ENCODE measurements at places on chromosomes 6 and 20.

DNA sequence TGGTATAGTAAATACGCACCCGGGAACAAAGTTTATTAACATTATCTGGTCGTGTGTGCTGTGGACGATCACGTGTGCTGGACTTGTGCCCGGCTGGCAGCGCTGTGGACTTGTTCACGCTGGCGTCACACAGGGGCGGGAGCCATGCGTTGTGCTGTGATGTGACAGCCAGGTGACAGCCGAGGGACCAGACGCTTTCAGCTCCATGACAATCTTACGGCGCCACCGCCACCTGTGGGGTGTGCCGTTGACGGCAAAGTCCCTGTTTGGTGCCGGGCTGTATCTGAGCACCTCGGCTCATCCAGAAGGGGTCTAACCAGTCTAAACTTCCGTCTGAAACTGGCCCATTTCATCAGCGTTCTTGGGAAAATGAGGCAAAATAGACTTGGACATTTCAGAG is 25.2 kb downstream of the DLL1 start:
- no peak for DNase-seq

DNA sequence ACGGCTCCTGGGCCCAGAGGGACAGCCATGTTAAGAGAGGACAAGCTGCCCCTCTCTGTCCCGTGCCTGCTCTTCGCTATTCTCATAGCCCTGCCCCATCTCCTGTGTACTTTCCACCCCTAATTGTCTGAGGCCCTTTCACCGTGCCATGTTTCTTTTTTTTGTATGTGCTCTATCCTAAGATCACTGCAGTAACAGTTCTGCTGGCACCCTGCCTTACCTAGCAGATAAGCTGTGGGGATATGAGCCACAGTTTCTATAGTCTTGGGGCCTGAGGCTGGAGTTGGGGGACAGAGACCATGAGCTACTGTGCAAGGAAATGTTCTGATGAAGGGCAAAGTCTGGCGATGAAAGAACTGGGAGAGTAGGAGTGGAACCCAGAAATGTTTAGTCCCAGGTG is 269.5 kb upstream of the CITED2 start:
- no peak for DNase-seq

DNA sequence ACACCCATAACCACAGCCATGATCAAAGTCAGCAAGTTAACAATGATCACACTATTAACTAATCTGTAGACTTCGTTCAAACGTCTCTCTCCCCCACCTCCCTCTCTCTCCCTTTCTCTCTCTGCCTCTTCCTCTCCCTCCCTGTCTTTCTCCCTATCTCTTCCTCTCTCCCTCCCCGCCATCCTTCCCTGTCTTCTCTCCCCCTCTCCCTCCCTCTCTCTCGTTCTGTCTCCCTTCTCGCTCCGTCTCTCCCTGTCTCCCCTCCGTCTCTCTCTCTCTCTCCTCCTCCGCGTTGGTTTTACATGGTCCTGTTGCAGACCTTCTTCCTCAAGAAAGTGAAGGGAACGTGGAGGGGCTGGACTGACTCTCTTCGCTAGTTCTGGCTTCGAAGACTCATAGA is 308.9 kb upstream of the FOXQ1 start:
- DNase-seq = no peak

DNA sequence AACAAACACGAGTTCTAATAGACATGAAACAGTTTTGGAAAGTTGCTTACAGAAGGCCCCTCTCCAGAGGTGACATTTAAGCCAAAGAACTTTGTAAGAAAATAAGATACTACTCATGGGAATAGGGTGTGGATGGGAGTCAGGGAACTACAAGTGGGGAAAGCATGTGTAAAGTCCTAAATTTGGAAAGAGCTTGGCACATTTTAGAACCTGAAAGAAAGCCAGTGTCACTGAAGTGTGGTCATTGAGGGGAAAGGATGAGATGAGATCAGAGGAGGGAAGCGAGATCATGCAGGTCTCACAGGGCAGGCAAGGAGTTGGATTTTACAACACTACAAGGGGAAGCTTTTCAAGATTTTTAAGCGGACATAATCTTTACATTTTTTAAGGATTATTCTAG is 38.0 kb downstream of the VGLL2 start:
- no peak for DNase-seq

DNA sequence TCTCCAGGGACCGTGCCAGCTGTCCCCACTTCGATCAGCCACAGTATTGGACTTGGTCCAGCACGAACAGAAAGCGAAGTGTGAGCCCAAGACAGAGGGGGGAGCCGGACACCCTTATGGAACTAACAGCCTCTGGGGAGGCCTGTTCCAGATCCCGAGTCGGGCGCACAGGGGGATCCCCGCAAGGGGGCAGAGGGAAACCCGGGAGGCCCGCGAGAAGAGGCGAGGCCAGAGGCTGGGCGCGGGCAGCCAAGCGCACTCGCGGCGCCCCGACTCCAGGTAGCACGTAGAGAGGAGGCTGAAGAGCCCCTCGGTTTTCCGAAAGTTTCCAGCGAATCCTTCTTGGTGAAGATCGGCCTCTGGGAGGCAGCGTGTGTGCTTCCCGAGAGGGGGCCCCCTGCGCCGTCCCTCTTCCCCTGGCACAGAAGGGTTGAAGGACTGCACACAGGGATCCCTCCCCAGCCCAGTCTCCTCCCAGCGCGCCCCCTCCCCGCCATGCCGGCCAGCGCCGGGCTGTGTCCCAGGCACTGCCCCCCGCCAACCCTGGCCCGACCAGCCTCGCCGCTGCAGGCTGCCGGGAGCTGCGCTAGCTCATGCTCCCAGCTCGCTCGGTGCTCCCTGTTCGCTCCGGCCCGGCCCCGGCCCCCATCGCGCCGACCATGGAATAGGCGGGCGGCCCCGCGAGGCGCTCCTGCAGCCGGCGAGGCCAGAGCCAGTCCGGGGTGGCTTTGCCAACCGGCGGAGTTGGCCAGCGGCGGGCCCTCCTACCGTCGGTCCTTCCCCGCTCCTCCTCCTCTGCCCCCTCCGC is 577 bp upstream of the SLC24A3 start:
- DNase-seq = no peak

GRCh38 chr6:146871611-146872425 is 273.0 kb downstream of the ADGB start:
- DNase-seq = no peak

GRCh38 chr6:68638230-68638900 is 3.3 kb downstream of the ADGRB3 start:
- no peak for DNase-seq

All from activated gamma-delta T cell (primary cell).